GOT3 (cell line): ENCODE measurements at places on chromosomes 6 and 20.

GRCh38 chr20:20649945-20650344 is 62.5 kb downstream of the RALGAPA2 start:
- DNase-seq, result no peak

DNA sequence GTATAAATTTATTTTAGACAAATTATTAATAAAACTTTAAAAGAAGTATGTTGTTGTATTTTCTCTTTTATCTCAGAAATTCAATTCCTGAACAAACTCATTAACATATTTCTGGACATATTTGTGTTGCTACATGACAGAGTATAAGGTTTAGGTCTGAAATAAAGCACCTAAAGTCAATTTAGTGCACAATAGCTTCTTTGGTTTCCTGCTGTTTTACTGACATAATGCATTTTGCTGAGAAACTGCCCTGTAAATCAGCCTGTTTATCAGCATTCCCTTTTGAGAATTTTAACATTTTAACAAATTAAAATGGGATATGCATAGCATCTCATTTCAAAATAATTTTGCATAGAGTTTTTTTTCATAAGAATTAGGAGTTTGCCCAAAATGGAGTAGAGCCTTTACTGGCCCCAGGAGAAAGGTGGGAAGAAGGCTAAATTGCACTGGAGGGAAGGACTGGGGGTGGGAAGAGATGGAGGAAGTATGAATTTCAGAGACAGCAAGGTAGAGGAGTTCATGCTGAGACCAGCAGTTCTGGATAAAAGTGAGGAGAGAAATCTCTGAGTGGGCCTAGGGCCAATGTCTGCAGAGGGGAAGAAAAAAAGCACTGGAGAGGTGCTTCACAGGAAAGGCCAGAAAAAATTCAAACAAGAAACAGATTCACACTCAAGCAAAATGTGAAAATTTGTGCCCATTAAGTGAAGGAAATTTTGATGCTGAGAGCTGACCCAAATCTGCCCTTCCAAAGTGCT is 324.2 kb upstream of the HSF2 start:
- no peak for DNase-seq

DNA sequence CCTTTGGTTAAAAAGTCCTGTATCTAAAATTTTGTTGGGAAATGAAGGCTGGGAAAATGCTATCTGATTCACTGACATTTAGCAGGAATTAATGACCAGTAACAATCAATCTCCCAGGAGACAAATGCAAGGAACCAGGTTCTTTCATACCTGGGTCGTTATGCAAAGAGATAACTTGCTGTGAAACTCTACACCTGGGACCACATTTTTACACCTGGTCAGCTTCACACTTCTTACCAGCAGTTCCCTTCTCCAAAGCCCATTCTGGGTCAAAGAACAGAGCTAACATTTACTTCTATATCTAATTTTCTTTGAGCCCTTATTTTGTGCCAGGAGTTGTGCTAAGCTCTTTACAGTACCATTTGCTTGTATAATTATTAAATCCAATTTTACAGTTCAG is 27.4 kb upstream of the STXBP5 start:
- no peak for DNase-seq

- DNase-seq, result no peak
Measured at GRCh38 chr6:71391126-71391525, 102.5 kb downstream of the OGFRL1 start.

GRCh38 chr6:100379386-100379785 is 85.3 kb downstream of the SIM1 start:
- DNase-seq, result no peak

GRCh38 chr6:152952866-152953509 is 29.9 kb downstream of the FBXO5 start:
- DNase-seq, result no peak
